Mucosa of descending colon (tissue), 3 donors: ENCODE measurements at places on chromosomes 6 and 20. TPM values are rescaled to one million over a fixed set of nuclear protein-coding genes. Genes with fewer than 3 reads are reported as not detected.

- no peak for DNase-seq
Observed at GRCh38 chr6:101399616-101400162, 6.2 kb downstream of the GRIK2 start.

Gene MBOAT1
- total RNA-seq = 77.0 TPM

GRCh38 chr6:84798257-84798656 lies 33.9 kb upstream of the TBX18 start:
- DNase-seq = no peak

Gene NFKBIE
- 13.4 TPM for total RNA-seq

- no peak for DNase-seq
Observed at GRCh38 chr20:57483287-57484050, 41.5 kb downstream of the CTCFL start.

Gene SAMD5
- 10.3 TPM for total RNA-seq

DNA sequence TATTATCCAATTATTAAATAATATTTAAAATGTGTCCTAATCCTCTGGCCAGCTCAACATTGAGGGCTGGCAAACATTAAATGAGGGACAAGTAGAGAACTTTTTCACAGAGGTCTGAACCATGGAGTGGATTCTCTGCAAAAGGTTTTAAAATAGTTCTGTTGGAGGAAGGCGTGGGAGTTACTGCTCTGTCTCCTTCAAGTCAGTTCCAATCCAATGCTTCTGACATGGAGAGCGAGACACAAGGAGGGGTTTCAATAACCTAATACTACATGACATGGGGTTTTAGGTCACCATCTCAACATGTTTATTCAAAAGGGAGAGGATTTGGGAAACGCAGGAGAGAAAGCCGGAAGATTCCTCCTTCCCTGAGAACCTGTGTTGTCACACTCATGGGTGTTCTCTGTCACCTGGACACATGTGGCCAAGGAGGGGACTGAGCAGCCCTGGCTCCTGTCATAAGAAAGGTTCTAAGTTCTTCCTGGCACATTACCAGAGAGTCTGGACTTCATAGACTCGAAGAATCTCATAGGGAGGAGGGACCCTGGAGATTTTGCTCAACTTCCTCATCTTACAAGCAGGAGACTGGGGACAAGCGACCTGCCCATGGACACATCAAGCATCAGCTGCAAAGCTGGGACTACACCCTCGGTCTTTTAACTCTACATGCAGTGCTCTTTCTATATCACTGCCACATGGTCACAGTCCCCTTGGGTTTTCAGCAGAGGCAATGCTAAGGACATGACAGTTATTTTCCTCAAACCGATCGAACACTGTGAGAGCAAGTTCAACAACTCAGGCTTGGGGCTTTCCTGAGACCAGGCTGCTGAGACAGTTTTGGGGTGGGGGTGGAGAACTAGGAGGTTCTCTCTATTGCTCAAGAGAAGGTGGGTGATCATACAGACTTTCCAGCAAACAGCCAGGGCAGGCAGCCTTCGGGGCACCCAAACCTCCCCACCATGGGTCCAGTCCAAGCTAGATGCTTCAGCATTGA lies 38.6 kb downstream of the PRDM1 start:
- no peak for DNase-seq

DNA sequence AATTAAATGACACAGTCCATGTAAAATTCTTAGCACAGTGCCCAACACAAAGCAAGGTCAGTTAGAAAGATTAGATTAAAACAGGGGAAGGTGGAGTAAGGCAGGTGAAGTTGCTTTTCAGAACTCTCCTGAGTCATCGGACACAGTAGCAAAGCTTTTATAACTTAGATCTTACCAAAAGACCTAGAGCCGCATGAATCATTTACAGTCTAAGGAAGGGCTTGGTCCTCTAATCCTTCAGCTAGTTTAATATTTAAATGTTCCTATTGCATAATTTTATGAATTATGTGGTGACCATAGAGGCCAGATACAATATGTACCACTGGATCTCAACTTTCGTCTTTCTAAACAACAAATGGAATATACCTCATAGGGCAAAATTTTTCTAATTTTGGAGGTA lies 202.1 kb upstream of the SNX9 start:
- DNase-seq = no peak

Gene NHLRC1
- total RNA-seq = 1.8 TPM

Gene ZBTB9
- total RNA-seq = 4.5 TPM
